ENCODE measurements at places on chromosomes 12 and 14.

- DNase-seq = peak; percentile 51
Measured at GRCh38 chr12:38664661-38665269, 240.6 kb downstream of the CPNE8 start.

GRCh38 chr14:89537911-89538310, 120.9 kb upstream of the FOXN3 start:
- DNase-seq = no peak

GRCh38 chr12:22396253-22396652, 61.7 kb upstream of the ST8SIA1 start:
- DNase-seq = no peak

GRCh38 chr12:32470936-32471470, 71.6 kb downstream of the FGD4 start:
- no peak for DNase-seq

DNA sequence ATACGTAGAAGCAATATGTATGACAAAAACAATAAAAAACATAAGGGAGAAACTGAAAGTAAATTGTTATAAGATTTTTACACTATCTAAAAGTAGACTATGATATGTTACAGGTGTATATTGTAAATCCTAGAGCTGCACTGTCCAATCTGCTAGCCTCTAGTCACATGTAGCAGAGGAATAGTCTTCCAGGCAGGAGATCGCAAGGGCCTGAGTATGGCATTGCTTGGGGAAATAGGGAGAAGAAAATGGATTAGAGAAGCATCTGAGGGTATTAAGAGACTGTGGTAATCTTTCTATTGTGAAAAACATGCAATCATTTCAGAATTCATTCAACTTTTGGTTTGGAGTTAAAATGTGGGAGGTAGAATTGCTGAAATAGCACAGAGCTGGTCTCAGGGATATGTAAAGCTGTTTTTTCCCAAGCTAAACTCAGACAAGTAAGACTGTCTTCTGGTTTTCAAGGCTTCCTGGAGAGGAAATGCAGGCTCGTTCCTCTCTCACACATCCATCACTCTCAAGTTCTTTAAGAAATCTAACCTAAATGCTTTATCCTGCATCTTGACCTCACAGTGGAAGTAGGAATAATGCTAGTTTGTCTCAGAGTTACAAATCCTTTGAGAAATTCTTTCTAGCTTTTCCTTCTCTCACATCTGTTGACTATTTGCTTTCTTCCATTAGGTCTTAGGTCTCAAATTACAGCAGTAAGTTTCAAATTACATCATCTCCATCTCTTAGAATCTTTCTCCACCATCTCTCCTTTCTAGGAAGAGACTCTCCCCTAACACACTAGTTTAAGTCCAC, 7.6 kb upstream of the CCDC184 start:
- no peak for DNase-seq

- DNase-seq = no peak
Measured at GRCh38 chr14:61591862-61592261, 103.5 kb upstream of the HIF1A start.

DNA sequence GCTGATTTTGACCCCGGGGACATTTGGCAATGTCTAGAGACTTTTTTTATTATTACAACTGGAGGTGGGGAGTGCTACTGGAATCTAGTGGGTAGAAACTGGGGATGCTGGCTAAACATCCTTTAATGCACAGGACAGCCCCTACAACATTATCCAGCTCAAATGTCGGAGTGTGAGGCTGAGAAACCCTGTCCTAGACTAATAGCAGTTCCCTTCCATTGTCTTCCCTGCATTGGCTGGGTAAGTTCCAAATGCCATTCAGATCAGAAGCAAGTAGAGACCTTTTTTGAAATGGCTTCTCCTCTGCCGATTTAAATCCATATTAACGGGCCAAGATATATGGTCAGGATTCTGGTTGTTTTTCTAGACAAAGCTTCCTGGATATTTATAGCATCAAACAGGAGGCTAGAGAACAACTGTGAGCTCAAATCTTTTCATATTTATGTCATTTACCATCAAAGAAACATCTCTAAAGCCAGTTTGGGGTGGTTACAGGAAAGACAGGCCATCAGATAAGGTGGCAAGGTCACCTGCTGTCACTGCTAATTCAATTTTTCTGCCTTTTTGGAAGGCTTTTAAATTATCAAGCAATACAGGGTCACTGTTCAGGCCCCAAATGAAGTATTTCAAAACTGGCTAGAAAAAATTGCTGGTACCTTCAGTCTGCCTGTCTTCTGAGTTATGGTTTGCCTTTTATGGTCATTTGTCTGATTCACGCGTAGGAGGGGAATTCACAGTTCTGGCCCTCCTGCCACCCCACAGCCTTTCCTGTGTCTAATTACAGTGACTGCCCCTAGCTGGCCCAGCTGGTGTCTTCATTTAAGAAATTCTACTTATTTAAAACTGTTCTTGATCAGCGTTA, 20.1 kb upstream of the AKAP5 start:
- peak; percentile 56 for DNase-seq

- DNase-seq = peak; percentile 61
Measured at GRCh38 chr12:121806009-121806545, 2.3 kb downstream of the SETD1B start.

- DNase-seq = no peak
Measured at GRCh38 chr12:17652436-17652835, 437.6 kb downstream of the RERGL start.

GRCh38 chr12:63040526-63041220, 105.7 kb upstream of the PPM1H start:
- DNase-seq = no peak
